ENCODE measurements at places on chromosomes 13 and 19.

- no peak for DNase-seq
Observed at GRCh38 chr19:13104848-13105711, 2.4 kb upstream of the LYL1 start.

DNA sequence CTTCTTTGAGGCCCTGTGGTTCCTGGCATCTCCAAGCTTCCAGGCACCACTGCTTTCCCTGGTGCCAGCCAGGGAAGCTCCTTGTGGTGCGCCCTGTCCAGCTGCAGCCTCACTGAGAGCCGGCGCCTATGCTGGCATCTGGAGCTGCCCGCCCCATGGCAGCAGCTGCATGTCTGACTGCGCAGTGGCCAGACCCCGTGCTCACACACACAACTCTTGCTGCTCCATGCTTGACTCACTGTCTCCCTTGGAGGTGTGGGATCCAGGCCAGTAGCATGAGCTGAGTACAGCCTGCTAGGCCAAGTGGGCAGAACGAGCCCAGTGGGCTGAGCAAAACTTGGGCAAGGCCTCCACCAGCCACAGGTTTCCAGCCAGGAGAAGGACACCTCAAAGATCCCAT, 11.5 kb upstream of the SUPT20H start:
- no peak for DNase-seq

GRCh38 chr13:104522235-104523072, 1456.2 kb upstream of the SLC10A2 start:
- no peak for DNase-seq

- DNase-seq: no peak
Observed at GRCh38 chr13:48457578-48458242, 44.8 kb upstream of the LPAR6 start.

Data from retina (tissue), 1 donor.